ENCODE measurements at places on chromosomes 6 and 20. TPM values are rescaled to one million over a fixed set of nuclear protein-coding genes. Genes with fewer than 3 reads are reported as not detected.

The PLN gene
- not detected for total RNA-seq

The SIRPA gene
- total RNA-seq: 0.34 TPM

The GSTA3 gene
- total RNA-seq: not detected

The TMEM74B gene
- total RNA-seq: 5.0 TPM

The OPRL1 gene
- total RNA-seq: 2.9 TPM

The HLA-DRB1 gene
- 0.34 TPM for total RNA-seq

The COL11A2 gene
- total RNA-seq: 3.8 TPM

The HTR1B gene
- 4.2 TPM for total RNA-seq

The TRIM10 gene
- not detected for total RNA-seq

The TP53TG5 gene
- total RNA-seq: not detected

The NR2E1 gene
- not detected for total RNA-seq

- no peak overlapping the region for H3K4me3 ChIP-seq
- no peak for DNase-seq
- no peaks in the 10 kb centered on the region for H3K36me3 ChIP-seq
Observed at GRCh38 chr6:114997813-114998292, 655.0 kb upstream of the HS3ST5 start.

DNA sequence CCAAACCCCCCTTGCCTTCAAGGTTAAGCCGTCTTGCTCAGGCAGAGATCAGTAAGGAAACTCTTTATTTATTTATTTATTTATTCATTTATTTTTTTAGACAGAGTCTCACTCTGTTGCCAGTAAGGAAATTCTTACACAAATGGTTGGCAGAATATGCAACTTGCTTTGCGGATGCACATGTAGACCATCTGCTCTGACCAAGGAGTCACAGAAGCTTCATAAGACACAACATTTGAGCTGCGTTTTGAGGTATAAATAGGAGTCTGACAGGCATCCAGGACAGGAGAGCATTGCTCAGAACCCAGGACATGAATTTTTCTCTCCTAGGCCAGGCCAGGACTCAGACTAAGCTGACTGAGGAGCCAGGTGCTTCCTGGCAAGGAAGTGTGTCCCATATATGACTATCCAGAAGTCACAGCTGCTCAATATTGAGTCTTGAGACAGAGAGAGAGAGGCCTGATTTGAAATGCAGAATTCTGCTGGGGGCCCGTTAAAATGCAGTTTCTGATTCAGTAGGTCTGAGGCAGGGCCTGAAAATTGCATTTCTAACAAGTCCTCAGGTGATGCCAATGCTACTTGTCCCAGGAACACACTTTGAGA lies 43.9 kb downstream of the HLA-A start:
- H3K4me3 ChIP-seq: no peak overlapping the region
- peaks cover 8% of the 10 kb centered on the region for H3K4me1 ChIP-seq
- H3K27me3 ChIP-seq: peaks cover under 1% of the 10 kb centered on the region
- no peaks in the 10 kb centered on the region for H3K36me3 ChIP-seq
- no peak for DNase-seq

DNA sequence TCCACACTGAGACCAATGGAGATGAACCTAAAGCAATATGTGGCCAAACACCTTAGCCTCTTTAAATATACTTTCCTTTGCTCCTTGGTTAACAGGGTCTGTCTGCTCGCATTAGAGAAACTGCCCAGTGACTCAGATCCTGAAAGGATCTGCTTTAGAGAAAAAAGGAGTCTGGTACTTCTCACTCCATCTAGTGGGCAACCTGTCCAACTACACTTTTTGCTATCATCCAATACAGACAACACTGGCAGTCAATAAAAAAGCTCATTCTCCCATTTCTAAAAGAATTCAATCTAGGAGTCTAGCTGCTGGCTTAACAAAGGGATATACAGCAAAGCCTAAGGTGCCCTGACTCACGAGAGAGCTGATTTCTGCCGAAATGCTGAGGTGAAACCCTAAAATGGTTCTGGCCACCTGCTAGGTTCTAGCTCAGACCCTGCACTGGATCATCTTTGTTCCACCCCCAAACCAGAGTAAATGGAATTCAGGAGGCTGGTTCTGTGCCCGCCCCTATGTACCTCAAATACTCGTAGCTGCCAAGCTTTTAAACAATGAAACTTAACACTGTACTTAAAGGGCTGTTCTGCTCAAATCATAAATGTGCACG lies 11.5 kb downstream of the GNL1 start:
- H3K4me1 ChIP-seq: peaks cover 20% of the 10 kb centered on the region
- no peak overlapping the region for H3K4me3 ChIP-seq
- no peaks in the 10 kb centered on the region for H3K36me3 ChIP-seq
- H3K27ac ChIP-seq: no peak overlapping the region
- no peak for DNase-seq

GRCh38 chr20:13928901-13929300 lies 61.5 kb downstream of the SEL1L2 start:
- H3K27ac ChIP-seq: no peak overlapping the region
- no peak overlapping the region for H3K4me3 ChIP-seq
- no peaks in the 10 kb centered on the region for H3K36me3 ChIP-seq
- no peaks in the 10 kb centered on the region for H3K4me1 ChIP-seq
- DNase-seq: no peak

GRCh38 chr6:40896696-40897095 lies 142.3 kb downstream of the UNC5CL start:
- no peaks in the 10 kb centered on the region for H3K4me1 ChIP-seq
- no peak overlapping the region for H3K4me3 ChIP-seq
- no peak overlapping the region for H3K27ac ChIP-seq
- peaks cover 1% of the 10 kb centered on the region for H3K27me3 ChIP-seq
- no peaks in the 10 kb centered on the region for H3K36me3 ChIP-seq
- DNase-seq: no peak

GRCh38 chr6:5085648-5086293 lies 630 bp downstream of the PPP1R3G start:
- peak overlapping the region; percentile 30 for H3K4me3 ChIP-seq
- DNase-seq: peak; percentile 69
- H3K4me1 ChIP-seq: no peaks in the 10 kb centered on the region
- H3K27ac ChIP-seq: no peak overlapping the region
- H3K36me3 ChIP-seq: no peaks in the 10 kb centered on the region

- H3K36me3 ChIP-seq: no peaks in the 10 kb centered on the region
- H3K4me3 ChIP-seq: no peak overlapping the region
- peaks cover 3% of the 10 kb centered on the region for H3K27me3 ChIP-seq
- peaks cover 11% of the 10 kb centered on the region for H3K4me1 ChIP-seq
Observed at GRCh38 chr20:57996465-57996864, 232.0 kb downstream of the ANKRD60 start.

DNA sequence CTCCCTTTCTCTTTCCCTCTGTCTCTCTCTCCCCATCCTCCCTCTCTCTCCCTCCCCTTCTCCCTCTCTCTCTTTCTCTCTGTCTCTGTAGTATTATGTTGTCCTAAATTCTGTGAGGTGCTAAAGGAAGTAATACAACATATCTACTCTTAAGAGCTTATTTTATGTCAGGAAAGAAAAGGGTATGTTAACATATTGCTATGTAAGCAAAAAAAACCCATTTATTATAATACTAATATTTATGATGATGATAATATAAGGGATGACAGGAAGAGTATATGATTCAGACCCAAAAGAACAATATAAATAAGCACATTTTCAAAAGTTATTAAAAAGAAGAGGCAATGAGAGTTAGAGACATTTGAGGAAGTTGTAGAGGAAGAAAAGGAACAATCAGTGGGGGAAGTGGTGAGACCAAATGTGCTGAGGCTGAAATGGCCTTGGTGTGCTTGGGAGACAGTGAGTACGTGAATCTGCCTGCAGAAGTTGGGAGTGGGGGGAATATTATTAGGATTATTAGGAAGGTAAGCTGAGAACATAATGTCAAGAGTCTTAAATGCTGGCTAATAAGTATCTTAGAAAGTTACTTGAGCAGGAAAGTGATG lies 303.6 kb upstream of the FERMT1 start:
- no peaks in the 10 kb centered on the region for H3K4me1 ChIP-seq
- no peak overlapping the region for H3K4me3 ChIP-seq
- no peak for DNase-seq
- peaks cover 1% of the 10 kb centered on the region for H3K27me3 ChIP-seq
- no peak overlapping the region for H3K27ac ChIP-seq

- H3K27me3 ChIP-seq: no peaks in the 10 kb centered on the region
- H3K36me3 ChIP-seq: no peaks in the 10 kb centered on the region
- no peak for DNase-seq
- no peak overlapping the region for H3K27ac ChIP-seq
Observed at GRCh38 chr6:75113446-75113845, 92.4 kb downstream of the COL12A1 start.

DNA sequence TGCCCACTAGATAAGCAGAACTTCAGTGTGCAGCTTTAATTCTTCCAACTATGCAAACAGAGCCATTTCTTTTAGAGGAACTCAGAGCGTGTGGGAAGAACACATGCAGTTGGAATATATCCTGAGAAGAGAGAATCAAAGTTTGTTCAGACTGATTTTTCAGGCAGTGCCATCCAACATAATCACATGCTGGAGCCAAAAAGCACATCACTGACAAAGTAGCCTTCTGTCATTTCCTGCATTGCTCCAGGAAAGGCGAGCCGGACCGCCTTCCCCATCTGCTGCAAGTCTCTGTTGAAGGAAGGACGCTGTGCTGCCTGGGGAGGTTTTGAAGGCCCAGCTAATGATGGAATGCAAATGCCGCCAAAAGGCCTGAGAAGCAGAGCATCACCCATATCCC lies 98.4 kb downstream of the DOK5 start:
- no peak overlapping the region for H3K27ac ChIP-seq
- no peaks in the 10 kb centered on the region for H3K36me3 ChIP-seq
- DNase-seq: peak; percentile 30

DNA sequence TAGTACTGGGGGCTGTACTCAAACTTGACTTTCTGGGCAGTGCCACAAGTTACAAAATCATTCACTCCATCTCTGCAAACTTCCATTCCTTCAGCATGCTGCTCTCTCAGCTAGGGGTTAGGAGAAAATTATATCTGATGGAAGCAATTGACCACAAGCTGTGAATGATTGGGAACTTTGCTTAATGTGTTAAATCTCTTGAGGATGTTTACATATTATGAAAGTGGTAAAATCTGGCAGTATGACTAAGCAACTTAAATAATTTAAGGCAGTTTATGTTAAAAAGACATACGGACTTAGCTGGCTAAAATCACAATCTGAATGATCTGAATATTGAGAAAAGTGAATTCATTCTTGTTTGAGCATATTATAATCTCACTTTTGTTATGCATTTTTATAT lies 415.0 kb downstream of the PHF3 start:
- peaks cover 20% of the 10 kb centered on the region for H3K4me1 ChIP-seq
- no peaks in the 10 kb centered on the region for H3K36me3 ChIP-seq
- DNase-seq: no peak
- no peak overlapping the region for H3K4me3 ChIP-seq
- H3K27me3 ChIP-seq: no peaks in the 10 kb centered on the region

GRCh38 chr6:36913082-36913481 lies 27.3 kb downstream of the C6orf89 start:
- peaks cover 5% of the 10 kb centered on the region for H3K27me3 ChIP-seq
- no peak overlapping the region for H3K27ac ChIP-seq
- no peak overlapping the region for H3K4me3 ChIP-seq
- peaks cover 2% of the 10 kb centered on the region for H3K4me1 ChIP-seq
- H3K36me3 ChIP-seq: no peaks in the 10 kb centered on the region

GRCh38 chr6:147065786-147066185 lies 138.4 kb upstream of the STXBP5 start:
- H3K27ac ChIP-seq: no peak overlapping the region
- H3K4me1 ChIP-seq: no peaks in the 10 kb centered on the region
- H3K27me3 ChIP-seq: peaks cover 3% of the 10 kb centered on the region
- peaks cover 8% of the 10 kb centered on the region for H3K36me3 ChIP-seq
- DNase-seq: no peak
- no peak overlapping the region for H3K4me3 ChIP-seq

DNA sequence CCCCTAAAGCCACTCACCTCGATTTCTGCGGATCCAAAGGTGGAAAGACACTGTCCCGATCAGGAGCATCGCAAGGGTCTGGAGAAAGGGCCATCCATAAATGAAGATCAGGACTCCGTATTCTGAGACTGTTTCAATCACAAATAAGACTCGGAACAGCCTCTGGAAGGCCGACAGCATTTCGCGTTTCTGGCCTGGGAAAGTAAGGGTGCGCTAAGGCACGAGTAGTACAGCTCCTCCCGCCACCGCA lies 44.6 kb downstream of the DPPA5 start:
- no peaks in the 10 kb centered on the region for H3K36me3 ChIP-seq
- peak overlapping the region; percentile 69 for H3K27ac ChIP-seq
- H3K4me1 ChIP-seq: peaks cover 9% of the 10 kb centered on the region
- H3K4me3 ChIP-seq: peak overlapping the region; percentile 99
- DNase-seq: no peak

GRCh38 chr6:40371621-40372020 lies 215.5 kb downstream of the LRFN2 start:
- no peaks in the 10 kb centered on the region for H3K27me3 ChIP-seq
- no peaks in the 10 kb centered on the region for H3K4me1 ChIP-seq
- no peak overlapping the region for H3K27ac ChIP-seq
- H3K4me3 ChIP-seq: no peak overlapping the region
- no peak for DNase-seq

DNA sequence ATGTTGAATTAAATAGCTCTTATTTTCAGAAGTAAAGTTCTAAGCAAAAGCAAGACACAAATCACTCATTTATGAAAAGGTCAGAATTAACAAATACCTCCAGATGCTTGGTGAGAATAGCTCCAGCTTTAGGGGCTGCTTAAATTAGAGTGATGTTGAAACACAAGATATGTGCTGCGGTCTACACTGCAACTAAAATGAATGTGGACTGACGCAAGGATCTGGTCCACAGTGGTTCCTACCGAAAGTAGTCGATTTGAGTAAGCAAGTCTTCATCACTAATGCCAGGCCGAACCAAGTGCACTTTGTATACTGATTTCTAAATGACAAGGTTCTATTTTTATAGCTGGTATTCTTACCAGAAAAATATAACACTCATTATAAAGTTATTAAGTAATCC lies 96.3 kb downstream of the PRDM1 start:
- H3K4me1 ChIP-seq: no peaks in the 10 kb centered on the region
- H3K36me3 ChIP-seq: no peaks in the 10 kb centered on the region
- no peak overlapping the region for H3K27ac ChIP-seq

DNA sequence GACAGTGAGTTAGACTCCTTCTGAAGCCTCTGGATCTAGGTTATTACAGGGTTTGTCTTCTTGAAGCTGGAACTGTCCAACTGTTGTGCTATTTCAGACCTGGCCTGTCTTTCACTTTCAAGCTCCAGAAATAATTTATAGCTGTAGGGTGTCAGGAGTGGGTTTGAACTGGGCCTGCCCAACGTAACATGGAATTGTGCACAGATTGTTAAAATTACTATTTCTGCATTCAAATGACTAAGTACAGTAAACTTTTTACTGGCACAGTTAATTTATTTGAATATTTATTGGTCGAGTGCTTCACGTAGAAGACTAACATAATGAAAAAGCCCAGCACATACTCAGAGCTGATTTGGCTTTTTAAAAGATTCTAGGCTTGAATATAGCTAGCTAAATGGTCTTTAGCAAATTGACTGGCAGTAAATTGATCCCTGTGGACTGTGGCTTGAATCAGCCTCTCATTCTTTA lies 74.3 kb downstream of the ARID1B start:
- H3K36me3 ChIP-seq: no peaks in the 10 kb centered on the region
- no peak overlapping the region for H3K4me3 ChIP-seq
- H3K4me1 ChIP-seq: peaks cover 72% of the 10 kb centered on the region
- no peak for DNase-seq
- no peak overlapping the region for H3K27ac ChIP-seq
